ENCODE measurements at places on chromosomes 2 and 18.

DNA sequence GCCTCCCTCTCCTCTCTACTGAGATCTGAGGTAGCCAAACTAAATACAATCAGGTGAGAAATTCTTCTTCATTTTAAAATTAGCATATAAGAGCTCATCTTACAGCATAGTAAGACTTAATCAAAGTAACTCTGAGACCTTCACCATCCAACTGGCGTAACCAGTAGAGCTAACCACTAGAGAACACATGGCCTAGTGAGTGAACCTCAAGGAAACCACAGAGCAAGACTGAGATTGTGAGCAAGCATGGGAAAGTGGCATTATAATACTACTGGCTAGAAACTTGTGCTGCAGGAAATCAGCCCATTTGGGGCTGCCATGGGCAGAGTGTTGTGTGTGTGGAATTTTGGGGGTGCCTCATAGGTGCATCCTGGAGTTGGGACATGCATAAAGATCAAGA lies 61.1 kb upstream of the SPHKAP start:
- no peak for DNase-seq

DNA sequence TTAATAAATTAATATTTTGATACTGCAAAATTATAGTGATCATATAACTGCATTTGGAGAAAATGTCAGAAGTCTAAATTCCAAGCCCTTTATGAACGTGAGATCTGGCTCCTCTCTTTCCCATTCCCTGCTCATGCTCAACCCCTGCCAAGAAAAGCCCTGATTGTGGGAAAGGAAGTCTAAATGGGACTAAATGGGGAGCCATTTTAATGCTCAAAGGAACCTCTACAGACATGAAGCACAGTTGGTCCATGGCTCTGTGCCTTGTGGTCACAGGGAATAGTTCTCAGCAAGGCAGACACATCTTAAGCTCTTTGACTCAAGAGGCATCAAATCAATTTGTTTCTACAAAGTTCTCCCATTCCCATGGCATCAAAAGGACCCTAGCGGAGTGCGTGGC lies 29.3 kb upstream of the INSIG2 start:
- DNase-seq, result no peak

DNA sequence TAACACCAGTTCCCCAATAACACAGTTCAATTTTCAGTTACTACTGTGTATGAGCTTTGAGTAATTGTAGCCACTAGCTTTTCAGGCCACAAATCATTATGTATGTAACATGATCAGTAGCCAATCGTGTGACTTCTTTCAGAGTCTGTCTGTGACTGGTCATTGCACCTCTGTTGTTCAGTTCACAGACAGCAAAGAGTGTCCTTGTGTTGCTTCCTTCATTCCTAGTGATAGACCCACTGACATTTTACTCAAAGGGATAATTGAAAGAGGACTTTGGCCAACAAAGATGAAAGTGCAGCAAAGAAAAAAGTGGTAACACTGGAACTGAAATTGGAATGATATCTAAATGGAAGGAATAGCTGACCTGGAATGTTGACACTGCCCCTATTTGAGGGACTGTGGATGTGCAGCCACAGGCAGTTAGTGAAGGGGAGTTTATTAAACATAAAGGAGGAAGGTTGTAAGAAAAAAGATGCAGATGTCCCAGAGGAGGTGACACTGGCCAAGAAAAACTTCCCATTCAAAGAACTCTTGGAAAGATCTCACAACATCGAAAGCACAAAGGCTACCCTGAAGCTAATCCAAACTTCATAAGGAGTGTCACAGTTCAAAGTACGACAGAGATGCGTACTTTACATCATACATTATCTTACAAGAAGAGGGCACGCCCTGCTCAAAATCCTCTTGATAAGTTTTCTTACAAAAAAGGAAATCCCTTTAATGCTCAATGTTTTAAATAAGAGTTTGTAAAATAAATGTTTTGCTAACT lies 19.3 kb downstream of the TTC39C start:
- no peak for DNase-seq

DNA sequence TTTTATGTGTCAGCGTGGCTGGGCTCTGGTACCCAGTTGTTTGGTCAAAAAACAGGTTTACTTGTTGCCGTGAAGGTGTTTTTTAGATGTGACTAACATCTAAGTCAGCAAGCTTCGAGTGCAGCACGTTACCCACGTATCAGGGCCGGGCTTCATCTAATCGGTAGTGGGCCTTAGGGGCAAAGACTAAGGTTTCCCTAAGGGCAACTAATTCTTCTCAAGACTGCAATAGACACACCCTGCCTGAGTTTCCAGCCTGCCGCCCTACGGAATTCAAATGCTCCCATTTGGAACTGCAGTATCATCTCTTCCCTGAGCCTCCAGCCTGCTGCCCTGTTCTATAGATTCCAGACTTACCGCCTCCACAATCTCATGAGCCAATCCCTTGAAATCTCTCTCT lies 27.7 kb downstream of the FHL2 start:
- DNase-seq, result no peak

DNA sequence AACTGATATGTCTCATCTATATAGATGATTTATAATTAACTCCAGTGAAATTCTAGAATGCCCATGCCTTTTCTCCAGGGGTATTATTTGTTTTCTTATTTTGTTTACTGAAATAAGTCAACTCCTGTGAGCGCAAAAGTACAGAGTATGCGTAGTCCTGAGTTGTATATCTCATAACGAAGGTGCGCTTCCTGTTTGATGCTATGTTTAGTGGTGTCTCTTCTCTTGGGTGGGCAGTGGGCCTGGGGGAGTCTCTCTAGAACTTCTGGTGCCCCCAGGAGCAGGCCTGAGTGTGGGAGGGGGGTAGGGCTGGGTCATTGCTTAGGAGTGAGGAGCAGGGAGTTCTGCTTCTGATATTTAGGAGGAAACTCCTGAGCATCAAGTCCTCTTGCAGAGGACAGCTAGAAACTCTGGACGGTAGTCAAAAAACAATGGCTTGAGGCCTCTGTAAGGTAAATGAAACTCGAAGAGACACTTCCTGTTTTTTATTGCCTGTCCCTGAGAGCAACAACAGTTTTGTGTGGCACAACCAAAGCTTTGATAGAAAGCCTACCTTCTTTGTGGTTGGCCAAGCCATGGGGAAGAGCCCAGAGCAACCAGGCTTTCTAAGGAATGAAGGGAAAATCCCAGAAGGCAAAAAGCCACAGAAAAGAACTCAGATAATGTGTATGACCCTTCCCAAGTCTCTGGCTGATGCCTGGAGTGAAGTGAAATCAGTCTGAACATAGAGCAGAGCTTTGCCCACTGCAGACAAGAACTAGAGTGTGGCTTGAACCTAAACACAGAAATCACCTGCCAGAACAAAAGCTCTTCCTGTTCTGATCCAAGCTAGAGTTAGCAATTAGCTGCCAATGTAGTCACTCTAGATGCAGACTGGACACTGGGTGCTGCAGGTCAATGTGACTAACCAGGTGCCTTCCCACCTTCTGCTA lies 8.5 kb upstream of the SP140L start:
- DNase-seq, result no peak

DNA sequence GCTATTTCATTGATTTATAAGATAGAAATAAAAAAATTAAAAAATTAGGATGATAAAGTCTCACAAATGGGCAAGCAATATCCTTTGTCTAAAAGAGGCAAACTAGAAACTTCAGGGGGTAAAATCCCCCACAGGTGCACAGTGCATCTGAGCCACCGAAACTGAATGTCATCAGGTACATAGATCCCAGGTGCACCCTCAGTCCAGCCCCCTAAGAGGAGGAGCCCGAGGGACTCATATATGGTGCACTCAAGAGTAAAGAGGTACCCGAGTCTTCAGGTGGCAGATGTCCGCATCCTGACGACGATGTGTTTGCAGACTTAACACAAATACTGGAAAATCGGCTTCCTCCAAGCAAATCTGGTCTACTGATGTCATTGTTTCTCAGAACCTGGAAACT lies 11.3 kb downstream of the QPCT start:
- no peak for DNase-seq

GRCh38 chr2:164498836-164499235 lies 122.4 kb downstream of the GRB14 start:
- no peak for DNase-seq

Data from NCI-H446 treated with DMSO at 0.1 percent for 48 hours (cell line).